ENCODE measurements at places on chromosomes 1 and 21.

DNA sequence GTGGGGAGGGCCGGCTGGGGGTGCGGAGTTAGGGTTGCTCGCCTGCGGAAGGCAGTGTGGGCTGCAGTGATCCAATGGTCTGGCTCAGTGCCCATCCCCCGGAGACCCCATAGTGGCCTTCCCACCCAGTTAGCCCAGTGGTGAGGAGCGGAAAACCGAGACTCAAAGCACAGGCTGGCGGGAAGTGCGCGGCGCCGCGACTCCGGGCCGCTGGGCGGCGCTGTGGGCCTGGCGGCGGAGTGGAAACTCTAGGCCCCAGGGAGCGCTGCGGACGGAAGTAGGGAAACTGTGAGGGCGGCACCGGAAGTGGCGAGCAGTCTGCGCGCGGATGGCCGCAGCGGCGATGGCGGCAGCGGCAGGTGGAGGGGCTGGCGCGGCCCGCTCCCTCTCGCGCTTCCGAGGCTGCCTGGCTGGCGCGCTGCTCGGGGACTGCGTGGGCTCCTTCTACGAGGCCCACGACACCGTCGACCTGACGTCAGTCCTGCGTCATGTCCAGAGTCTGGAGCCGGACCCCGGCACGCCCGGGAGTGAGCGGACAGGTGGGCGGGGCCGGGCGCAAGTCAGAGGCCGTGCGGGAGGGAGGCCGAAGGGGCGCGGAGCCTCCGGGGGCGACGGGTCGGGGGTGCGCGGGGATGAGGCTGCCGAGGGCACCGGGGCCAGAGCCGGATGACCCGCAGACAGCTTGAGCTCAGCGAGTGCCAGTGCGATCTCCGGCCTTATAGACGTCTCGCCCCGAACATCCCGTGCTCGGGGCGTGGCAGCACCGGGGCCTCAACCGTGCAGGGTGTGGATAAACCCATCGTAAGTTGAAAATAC, at the start of gene ADPRS:
TSS of gene ADPRS (plus strand) at position 316 of the 816 bp plus-strand sequence. CDS start at position 329, 13 bp downstream.
- DNase-seq: peak; percentile 78

GRCh38 chr21:28174701-28175100, 818.0 kb downstream of the LTN1 start:
- DNase-seq: no peak

- no peak for DNase-seq
Measured at GRCh38 chr1:172472495-172472894, 28.6 kb upstream of the PIGC start.

DNA sequence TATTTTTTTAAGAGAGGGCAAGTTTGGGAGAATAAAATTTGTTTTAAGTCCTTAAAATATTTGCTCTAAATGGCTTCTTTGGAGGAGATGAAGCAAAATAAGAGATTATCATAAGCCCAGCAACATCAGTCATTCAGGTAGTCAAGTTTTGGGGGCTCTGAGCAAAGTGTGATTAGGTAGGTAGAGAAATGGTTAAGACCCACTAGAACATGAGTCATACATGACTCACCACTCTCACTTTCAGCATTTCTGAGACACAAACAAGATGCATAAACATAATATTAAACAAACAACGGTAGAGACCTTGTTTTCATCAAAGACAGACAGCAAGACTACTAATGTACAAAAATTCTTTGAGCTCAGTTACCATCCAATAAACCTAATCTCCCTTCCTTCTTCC, 272.2 kb downstream of the LMO4 start:
- no peak for DNase-seq

GRCh38 chr1:109131800-109132199, 17.9 kb downstream of the ELAPOR1 start:
- DNase-seq: no peak

GRCh38 chr1:117209094-117209493, 1.6 kb downstream of the VTCN1 start:
- DNase-seq: no peak

DNA sequence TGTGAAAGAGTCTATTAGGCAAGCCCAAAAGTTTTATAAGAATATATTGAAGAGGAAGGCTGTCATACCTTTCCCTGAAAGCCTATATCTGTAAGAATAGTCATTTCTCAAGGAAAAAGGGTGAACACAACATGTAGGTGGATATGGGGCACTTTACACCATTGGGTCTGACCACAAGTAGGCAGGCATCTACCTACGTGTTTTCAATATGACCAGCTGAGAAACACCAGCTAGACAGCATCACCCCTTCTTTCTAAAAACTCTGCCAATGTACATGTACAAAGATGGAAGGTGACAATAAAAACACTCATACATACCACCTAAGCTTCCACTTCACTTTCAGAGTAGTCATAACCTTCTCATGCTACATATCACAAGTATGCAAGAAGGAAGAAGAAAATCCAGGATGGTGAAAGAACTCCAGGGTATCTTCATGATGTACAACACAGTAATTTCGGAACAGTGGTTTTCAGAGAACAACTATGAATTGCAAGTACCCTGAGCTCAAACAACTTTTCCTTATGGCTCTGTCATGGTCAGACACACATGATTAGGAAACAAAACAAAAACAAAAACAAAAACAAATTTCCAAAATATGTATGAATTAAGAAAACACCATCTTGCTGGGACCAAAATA, 98.5 kb upstream of the ADGRL2 start:
- no peak for DNase-seq

DNA sequence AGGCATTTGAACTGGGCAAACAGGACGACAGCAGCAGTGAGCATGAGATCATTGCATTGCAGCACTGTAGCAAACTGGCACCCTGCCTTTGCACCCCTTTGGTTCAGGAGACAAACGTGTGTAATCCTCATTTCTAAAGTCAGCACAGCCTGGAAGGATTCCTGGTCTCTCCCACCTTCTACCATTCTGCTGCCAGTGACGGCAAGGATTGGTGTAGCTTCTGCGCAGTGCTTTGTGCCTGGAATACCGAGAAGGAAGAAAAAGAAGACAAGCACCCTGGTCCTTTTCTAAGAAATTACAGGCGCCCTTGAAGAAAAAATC, 805.3 kb downstream of the USP25 start:
- no peak for DNase-seq

All from stimulated activated CD8-positive, alpha-beta memory T cell treated with anti-CD3 and anti-CD28 coated beads, Interleukin-4, amount 100 ng/mL, for 1 hour (primary cell).